ENCODE measurements at places on chromosomes 13 and 19.

GRCh38 chr13:76828316-76828741, 57.9 kb downstream of the KCTD12 start:
- peak; percentile 9 for DNase-seq

- DNase-seq: no peak
These were observed 412.3 kb upstream of the SLITRK1 start for GRCh38 chr13:84294576-84294975.

DNA sequence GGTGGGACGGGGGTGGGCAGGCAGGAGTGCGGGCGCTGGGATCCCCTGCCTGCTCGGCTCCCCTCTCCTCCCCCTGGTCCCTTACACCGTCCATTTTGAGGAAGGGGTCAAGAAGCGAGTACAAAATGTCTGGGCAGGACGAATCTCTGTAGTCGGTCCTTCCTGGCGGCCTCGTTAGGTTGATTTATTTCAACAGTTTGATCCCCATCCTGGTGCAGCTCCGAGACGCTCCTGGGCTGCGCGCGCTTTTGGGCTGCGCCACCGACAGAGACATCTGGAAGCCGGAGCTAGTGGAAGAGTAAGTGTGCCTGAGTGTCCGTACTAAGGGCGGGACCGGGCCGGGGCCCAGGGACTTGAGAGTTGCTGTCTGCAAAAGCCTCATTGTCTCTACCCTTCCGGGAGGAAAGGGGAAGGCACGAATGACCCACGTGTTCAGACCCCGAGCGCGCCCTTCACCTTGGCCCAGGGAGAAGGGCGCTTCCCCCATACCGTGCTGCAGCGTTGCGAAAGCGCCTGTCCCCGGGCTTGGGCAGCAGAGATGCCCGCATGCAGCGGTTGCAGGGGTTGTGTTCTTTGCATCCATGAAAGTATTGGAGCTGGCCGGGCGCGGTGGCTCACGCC, 1.8 kb downstream of the ZNF114 start:
- no peak for DNase-seq

- peak; percentile 22 for DNase-seq
These were observed 58.3 kb downstream of the DOCK9 start for GRCh38 chr13:98919566-98919965.

- no peak for DNase-seq
These were observed 7.4 kb downstream of the RPL28 start for GRCh38 chr19:55392820-55393761.

DNA sequence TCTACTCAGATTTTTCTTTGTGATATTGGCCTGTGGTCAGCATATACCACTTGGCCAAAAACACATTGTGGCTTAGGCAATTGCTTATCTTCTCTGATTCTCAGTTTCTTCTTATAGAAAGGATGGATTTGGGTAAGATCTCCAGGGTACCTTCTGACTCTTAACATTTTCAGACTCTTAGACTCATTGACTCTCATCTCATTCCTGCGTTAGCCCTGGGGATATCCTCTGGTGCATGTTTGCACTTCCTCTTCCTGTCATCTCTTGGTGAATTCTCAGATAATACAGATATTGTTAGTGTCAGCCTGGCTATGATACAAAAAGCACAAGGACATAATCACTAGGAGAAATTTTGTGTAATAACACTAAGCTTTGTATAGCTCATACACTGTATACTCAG, 492.5 kb upstream of the GPC6 start:
- DNase-seq: no peak

DNA sequence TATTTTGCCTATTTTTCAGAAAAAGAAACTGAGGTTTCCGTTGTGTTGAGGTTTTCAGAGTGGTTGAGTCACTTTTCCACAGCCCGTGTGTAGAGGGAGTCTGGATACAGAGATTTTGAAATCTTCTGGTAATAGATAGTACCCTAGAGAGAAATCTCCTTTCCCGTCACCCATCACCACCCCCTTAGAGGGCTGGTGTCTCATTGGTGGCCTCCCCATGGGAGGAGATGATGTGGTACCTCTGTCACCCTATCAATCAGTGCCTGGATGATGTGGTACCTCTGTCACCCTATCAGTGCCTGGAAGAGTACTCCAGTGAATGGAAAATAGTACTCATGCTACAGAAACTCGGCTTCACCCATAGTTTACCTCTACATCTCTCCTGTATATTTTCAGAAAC, 42.2 kb upstream of the SERP2 start:
- no peak for DNase-seq

- DNase-seq: no peak
These were observed 142.1 kb downstream of the GPC6 start for GRCh38 chr13:93368718-93369117.

- no peak for DNase-seq
These were observed 78.5 kb upstream of the PCDH8 start for GRCh38 chr13:52926971-52927370.

DNA sequence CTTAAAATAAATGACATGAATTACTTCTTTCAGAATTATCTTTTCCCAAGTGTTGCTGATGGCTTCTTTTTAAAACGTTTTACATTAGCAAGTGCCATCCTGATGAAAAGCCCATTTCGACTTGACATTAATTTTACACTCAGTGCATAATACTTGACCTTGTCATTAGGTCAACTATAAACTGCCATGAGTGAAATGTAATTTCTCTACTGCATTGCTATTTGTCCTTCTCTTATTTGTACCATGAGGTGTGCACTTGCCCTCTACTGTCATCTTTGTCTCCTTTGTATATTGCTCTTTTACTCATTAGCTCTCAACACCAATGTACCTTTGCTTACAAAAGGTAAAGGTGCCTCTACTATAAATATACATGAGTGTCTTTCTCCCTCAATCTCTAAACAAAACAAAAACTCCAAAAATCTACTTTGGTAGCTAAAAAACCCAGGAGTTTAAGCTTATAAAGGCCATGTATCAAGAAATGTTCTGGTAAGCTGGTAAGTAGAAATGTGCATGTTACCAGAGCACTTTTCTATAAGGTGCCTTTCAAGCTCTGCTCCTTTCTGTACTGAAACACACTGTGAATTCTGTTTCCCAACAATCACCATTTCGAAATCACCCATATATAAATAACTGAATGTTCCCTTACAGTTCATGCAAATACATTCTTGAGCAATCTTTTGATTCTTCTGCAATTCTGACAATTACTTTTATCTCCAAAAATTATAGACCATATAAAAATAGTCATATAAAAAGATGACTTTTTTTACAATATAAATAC, 351.4 kb downstream of the SLITRK5 start:
- DNase-seq: no peak

DNA sequence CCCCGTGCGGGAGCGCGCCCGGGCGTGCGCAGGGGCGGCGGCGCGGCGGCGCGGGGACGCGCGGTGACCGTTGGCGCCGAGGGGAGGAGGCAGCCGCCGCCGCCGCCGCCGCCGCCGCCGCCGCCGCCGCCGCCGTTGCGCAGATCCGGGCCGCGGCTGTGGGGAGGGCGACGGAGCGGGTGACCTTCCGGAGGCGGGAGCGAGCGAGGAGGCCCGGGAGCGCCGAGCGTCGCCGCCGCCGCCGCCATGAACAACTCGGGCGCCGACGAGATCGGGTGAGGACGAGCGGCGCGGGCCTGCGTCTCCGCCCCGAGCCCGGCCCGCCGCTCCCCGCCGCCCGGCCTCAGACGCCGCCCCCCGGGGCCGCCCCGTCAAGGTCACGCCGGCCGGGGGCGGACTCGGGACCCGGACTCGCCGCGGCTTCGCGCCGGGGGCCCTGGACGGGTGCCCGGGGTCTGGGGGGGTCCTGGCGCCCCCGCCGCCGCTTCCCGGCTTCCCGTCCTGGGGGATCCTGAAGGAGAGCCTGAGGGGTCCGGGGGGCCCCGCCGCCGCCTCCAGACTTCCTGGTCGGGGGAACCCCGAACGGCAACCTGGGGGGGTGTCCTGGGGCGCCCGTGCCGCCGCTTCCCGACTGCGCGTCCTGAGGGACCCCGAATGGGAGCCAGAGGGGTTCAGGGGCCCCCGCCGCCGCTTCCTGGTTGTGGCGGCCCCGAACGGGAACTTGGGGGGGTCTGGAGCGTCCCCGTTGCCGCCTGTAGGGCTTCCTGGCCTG, at the start of gene DAZAP1:
Gene DAZAP1, plus strand, starts transcription at position 59 of the 772 bp plus-strand sequence. Its CDS starts 188 bp downstream, at position 247.
- DNase-seq: peak; percentile 19

GRCh38 chr19:57813919-57814504, 701 bp downstream of the ZNF552 start:
- no peak for DNase-seq

DNA sequence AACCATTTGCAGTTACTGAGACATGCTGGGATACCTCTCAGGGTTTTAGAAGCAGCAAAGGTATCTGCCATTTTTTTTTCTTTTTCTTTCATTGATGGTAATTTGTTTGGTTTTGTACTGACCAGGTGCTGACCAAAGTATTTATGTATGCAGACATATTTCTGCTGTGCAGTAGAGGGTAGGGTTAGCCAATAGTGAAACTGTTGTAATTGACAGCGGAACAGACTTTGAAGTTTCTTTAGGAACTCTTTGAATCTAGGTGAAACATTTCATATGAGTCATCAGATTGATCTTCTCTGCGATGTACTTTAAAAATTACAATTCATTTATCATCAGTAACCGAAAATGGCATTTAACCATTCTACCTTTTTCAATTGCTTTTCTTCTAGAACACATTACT, 63.0 kb downstream of the ITGBL1 start:
- no peak for DNase-seq

DNA sequence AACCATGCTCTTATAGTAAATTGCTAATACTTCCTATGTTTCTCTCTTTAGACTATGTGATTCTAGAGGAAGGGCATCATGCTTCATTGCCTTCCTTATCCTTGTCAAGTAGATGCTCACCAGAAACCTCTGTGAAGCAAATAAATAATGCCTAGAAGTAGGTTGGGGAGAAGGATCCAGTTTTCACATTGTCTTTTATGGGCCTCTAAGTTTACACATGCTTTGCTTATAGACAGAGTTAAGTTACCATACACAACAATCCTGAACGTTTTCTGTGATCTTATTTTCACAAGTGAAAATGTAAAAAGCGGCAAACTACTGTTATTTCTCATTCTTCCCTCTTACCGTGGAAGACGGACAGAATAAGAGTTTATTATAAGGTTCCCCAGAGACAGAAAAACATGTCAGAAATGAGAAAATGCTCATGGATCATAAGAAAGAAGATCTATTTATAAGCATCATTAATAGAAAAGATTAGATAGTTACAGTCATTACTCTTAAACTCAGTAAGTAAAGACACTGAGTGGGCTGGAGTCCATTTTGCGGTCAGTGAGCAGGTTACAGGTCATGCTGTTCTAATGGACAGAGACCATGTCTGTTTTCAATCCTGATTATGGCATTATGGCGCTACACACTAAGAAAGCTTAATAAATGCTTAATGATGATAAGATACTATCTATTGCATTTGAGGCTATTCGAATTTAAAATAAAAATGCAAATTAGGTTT, 723.9 kb downstream of the PCDH9 start:
- DNase-seq: no peak

DNA sequence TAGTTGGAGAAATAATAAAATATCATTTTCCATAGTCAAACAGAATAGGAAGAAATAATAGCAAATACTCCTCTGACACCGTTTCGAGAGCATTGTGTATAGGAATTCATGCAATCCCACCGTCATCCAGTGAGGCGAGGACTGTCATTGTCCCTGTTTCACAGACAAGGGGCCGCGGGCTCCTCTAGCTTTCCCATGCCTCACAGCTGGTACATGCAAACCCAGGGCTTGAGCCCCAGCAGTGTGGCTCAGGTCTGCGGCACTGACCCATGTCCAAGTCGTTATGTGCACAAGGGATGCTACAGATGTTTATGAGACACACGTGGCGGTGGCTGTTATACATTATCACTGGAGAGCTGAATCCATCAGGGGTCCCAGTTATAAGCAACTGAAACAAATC, 18.5 kb upstream of the ATP11A start:
- no peak for DNase-seq

DNA sequence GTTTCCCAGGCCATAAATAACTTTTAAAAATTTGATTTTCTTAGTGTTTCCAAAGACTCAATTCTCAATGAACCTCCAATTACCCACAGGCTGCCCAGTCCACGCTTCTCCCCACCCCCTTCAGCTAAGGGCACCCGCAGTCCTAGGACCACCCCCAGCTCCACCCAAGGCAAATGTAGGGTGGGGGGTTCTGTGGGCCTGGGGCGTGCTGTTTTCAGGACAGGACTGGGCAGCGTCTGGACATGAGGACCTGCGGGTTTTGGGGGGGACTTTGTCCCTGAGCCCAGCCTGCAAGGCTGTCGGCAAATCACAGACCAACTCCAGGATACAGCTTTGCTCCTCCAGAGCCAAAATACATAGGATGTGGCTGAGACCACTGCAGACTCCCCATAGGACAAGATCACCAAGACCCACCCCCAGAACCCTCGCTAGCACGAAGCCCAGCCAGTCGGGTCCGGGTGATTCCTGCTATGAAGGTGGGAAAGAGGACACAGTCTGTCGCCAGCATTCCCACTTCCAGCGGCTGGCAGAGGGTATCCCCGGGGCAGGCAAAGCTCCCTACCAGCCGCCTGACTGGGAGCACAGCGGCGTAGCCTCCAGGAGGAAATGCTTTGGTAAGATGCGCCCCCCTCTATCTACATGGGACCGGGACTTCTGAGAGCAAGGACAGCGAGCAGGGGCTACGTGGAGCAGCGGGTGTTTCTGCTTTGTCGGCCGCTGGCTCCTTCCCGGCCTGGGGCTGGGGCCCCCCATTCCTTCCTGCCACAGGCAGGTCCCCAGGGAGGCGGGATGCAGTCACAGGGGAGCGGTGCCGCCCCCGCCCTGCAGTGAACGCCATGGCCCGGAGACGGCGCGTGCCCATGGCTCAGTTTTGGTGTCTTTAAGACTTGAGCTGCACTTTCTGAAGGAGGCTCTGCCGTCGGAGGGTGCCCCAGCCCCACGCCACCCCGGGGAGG, 1.6 kb upstream of the TIMM13 start:
- no peak for DNase-seq

- DNase-seq: no peak
These were observed 68.4 kb upstream of the UBL3 start for GRCh38 chr13:29918845-29919244.

DNA sequence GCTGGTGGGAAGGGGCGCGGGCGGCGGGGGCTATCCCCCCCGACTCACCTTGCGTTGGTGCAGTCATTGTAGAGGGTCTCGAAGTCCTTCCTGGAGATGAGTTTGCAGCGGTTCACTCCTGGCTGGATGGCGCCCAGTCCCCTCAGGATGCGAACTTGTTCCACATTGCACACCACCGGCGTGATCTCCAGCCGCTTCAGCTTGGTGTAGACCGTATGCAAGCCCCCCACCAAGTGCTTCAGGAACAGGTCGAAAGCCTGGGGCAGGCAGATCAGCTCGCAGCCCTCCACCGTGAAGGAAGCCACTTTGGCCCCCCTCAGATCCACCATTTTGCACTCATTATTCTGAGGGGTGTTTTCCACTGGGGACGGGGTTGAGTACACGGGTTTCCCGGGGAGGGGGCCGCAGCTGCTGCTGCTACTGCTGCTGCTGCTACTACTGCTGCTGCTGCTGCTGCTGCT, 1.1 kb downstream of the DACH1 start:
- DNase-seq: no peak

DNA sequence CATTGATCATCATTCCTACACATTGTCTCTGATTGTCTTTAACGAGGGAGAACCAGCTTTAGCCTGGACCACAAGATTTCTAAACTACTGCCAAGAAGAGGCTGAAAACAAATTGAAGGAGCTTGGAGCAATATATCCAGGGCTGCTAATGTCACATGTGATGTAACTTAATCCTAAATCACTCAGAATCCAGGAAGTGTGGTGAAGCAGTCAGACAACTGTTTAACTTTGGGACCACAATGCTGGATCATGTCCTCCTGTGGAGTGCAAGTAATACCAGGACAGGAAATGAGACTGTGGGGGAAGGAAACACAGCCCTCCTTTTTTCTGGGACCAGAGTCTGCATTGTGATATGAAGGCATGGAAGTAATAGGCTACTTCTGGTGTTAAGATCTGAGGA, 430.2 kb downstream of the KCTD12 start:
- DNase-seq: no peak

Data from activated T-cell treated with anti-CD3 and anti-CD28 coated beads for 24 hours (primary cell).